Neural progenitor cell (in vitro differentiated cells): ENCODE measurements at places on chromosomes 5 and 9. TPM values are rescaled to one million over a fixed set of nuclear protein-coding genes. Genes with fewer than 3 reads are reported as not detected.

GRCh38 chr5:38921174-38921573, 75.4 kb downstream of the OSMR start:
- no peaks in the 10 kb centered on the region for H3K36me3 ChIP-seq
- peak; percentile 38 for DNase-seq
- H3K27ac ChIP-seq, result no peak overlapping the region
- no peak overlapping the region for H3K4me3 ChIP-seq
- H3K4me1 ChIP-seq, result no peaks in the 10 kb centered on the region
- H3K27me3 ChIP-seq, result no peaks in the 10 kb centered on the region

DNA sequence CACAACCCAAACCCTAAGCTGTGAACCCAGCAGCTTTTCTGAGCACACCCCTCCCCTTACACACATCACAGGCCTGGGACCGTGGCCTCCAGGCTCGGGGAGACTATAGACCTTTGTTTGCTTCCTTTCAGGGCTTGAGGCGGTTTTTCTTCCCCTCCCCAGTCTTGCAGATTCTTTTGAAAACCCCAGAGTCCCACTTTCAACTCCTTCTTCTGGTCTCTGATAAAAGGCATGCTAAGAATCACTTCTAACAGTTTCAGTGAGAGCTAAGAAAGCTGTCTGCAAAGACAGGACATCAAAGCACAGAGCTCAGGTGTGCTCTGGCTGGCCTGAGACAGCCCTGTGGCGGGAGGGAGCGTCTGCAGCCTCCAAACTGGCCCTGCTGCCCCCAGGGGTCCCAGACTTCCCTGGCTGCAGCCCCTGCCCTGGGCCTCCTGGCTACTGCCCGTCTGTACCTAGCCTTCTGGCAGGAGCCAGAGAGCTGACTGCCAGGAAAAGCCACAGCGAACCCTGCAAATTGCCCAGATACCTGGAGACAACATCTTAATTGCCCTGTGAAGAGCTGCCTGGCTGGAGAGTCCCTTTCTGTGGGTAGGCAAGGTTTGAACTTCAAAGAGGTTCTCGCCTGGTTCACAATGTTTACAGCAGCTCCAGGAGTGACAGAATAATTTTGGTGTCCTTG, 138.9 kb downstream of the GADD45G start:
- no peaks in the 10 kb centered on the region for H3K36me3 ChIP-seq
- no peak overlapping the region for H3K27ac ChIP-seq
- DNase-seq, result peak; percentile 50
- peaks cover 10% of the 10 kb centered on the region for H3K4me1 ChIP-seq
- no peak overlapping the region for H3K4me3 ChIP-seq

DNA sequence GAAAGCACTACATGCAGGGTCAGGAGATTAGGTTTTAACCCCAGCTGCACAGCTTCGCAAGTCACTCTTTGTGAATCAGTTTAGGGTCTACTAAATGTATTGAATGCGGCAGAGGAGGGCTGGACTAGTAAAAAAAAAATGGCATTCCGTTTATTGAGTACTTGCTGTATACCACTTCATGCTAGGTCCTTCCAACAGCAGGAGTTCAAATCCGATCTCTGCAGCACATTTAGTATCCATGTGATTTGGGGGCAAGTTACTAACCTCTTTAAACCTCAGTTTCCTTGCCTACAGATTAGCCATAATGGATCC, 204.4 kb downstream of the SNCAIP start:
- no peaks in the 10 kb centered on the region for H3K36me3 ChIP-seq
- H3K4me3 ChIP-seq, result no peak overlapping the region
- DNase-seq, result no peak
- no peak overlapping the region for H3K27ac ChIP-seq
- peaks cover 2% of the 10 kb centered on the region for H3K4me1 ChIP-seq

CDKN2A gene
- total RNA-seq, result not detected in 2 replicates

- H3K4me1 ChIP-seq, result no peaks in the 10 kb centered on the region
- no peak overlapping the region for H3K4me3 ChIP-seq
- DNase-seq, result no peak
- H3K27ac ChIP-seq, result no peak overlapping the region
- peaks cover 3% of the 10 kb centered on the region for H3K36me3 ChIP-seq
Observed at GRCh38 chr5:154455585-154455984, 9.8 kb downstream of the SAP30L start.

ZBTB26 gene
- total RNA-seq, result 9.0 and 15.5 TPM in 2 replicates

NTRK2 gene
- 0.02 and 0.03 TPM in 2 replicates for total RNA-seq

DNA sequence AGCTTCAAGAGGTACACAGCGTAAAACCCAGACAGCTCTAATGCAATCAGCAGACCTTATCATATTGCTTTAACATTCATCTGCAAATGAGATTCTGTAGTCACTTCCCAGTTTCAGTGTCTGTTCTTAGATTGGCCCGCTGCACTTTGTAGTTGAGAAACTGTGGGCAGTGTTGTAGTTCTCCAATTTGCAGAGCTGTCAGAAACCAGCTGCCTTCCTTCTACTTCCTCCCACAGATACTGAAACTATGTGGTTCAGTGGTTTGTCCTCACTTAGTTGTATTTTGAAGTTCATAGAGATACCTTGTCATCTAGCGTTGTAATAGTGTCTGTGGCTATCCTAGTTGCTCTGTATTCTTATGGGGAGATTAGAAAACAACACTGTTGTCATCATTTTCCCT, 39.6 kb upstream of the TRIM36 start:
- H3K27ac ChIP-seq, result no peak overlapping the region
- no peak overlapping the region for H3K4me3 ChIP-seq
- H3K36me3 ChIP-seq, result no peaks in the 10 kb centered on the region
- DNase-seq, result no peak
- H3K4me1 ChIP-seq, result no peaks in the 10 kb centered on the region

EQTN gene
- 2.0 and 3.4 TPM in 2 replicates for total RNA-seq
